ENCODE measurements at places on chromosomes 1 and 21. TPM values are rescaled to one million over a fixed set of nuclear protein-coding genes. Genes with fewer than 3 reads are reported as not detected.

Gene ATP1A2
- total RNA-seq: 0.09 TPM

Gene MNDA
- 16.6 TPM for total RNA-seq

Gene SPATA1
- total RNA-seq: 0.75 TPM

Gene LAPTM5
- 22.3 TPM for total RNA-seq

Gene WNT3A
- total RNA-seq: not detected

Gene LINGO4
- 0.50 TPM for total RNA-seq

Gene LRRC8B
- total RNA-seq: 2.6 TPM

Gene PLPPR4
- 0.17 TPM for total RNA-seq

Gene PRPF38B
- total RNA-seq: 11.0 TPM

Gene CD48
- 10.0 TPM for total RNA-seq

Gene LIN28A
- not detected for total RNA-seq

Gene ATP6V1G3
- total RNA-seq: not detected

Gene LAMC1
- total RNA-seq: 35.1 TPM

Gene RIPPLY3
- total RNA-seq: not detected

Gene GCSAML
- 1.8 TPM for total RNA-seq

Gene RPTN
- not detected for total RNA-seq

Gene CCDC30
- total RNA-seq: 2.0 TPM

Gene SF3B4
- total RNA-seq: 6.3 TPM

All from liver (tissue), 10 donors.